Naive B cell (primary cell): ENCODE measurements at places on chromosomes 7 and 10.

DNA sequence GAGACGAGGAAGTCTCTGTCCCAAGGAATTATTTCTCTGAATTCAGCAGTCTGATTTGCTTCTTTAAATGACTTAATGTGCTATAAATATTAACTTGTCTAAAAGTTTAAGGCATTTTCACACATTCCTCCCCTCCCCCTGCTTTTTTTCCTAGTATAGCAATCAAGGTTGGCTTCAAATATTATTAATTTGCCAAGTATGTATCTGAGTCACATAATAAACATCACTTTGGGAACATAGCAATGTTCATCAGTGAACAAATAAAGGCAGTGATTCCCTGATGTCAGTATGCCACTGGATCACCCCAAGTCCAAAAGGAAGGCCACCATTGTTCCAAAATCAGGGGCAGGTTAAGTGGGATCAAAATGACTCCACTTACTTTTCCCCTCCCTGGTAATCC is 40.5 kb downstream of the PDE6C start:
- H3K4me1 ChIP-seq, result no peaks in the 10 kb centered on the region
- H3K36me3 ChIP-seq, result no peaks in the 10 kb centered on the region

- no peaks in the 10 kb centered on the region for H3K27me3 ChIP-seq
- H3K27ac ChIP-seq, result peak overlapping the region; percentile 73
- no peak for DNase-seq
- H3K36me3 ChIP-seq, result no peaks in the 10 kb centered on the region
- no peak overlapping the region for H3K4me3 ChIP-seq
Observed at GRCh38 chr10:75143353-75143752, 31.9 kb downstream of the SAMD8 start.

DNA sequence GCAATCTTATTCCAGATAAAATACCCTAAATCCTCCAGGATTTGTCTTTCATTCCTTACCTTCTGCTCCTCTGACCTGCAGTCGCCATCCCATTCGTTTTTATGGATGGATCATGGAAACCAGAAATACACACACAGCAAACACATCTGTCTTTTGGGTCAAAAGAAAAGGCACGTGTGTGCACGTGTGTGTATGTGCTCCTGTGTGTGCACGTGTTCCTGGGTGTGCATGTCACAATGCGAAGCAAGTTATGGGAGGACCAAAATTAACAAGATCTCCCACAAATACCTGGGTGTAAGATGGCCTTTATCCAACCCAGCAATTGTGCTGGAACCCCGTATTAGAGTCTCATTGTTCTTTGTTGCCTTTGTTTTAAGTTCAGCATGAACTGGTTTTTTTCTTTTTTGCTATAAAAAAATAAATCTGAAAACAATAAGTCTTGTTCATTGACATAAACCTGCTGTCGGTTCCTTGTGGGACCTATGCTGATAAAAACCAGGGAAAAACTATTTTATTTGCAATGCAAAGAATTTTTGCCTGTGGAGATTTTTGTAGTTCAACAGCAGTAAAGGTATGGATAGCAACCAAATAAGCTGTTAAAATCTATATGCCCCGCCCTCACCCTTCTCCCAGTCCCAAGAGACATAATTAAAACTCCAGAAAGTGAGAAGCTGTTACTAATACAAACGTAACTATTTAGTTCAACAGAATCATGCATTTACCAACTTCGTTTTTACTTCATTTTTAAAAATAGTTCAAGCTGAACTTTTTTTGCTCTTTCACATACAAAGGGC is 229.6 kb downstream of the CREB5 start:
- no peaks in the 10 kb centered on the region for H3K36me3 ChIP-seq
- peaks cover 7% of the 10 kb centered on the region for H3K27me3 ChIP-seq
- no peaks in the 10 kb centered on the region for H3K4me1 ChIP-seq
- DNase-seq, result no peak

- H3K27me3 ChIP-seq, result no peaks in the 10 kb centered on the region
- H3K4me1 ChIP-seq, result peaks cover 8% of the 10 kb centered on the region
- no peak overlapping the region for H3K4me3 ChIP-seq
- H3K27ac ChIP-seq, result no peak overlapping the region
- no peaks in the 10 kb centered on the region for H3K36me3 ChIP-seq
- no peak for DNase-seq
Observed at GRCh38 chr10:391305-391704, 256.1 kb downstream of the ZMYND11 start.

DNA sequence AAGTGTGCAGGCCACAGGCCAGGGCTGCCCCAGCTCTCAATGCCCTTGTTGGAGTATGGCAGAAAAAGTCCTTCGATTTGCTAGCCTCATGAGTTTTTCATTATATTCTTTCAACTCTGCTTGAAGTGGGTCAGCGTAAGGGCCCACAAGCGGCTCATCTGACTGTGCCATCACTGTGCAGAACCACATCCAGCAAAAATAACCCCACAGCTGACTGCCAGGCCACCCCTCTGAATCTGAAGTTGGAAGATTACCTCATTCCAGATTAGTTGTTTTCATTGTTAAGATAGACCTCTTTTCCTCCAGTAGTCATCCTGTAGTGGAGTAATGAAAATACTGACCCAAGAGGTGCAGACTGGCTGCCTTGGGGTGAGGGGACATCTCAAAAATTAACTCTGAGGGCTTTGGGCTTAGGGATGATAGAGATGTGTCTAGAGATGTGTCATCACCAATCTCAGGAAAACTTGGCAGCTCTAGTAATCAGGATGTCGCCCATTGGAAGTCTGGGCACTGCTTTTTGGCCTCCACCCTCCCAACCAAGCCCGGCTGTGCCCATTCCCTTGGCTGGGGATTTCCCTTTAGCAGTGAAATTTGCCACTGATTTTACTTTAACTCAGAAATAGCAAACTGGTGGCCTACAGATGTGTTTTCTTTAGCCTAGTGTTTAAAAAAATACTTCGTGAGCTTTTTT is 164.3 kb downstream of the LCOR start:
- DNase-seq, result no peak
- H3K4me1 ChIP-seq, result peaks cover 8% of the 10 kb centered on the region
- H3K27me3 ChIP-seq, result no peaks in the 10 kb centered on the region
- H3K27ac ChIP-seq, result no peak overlapping the region
- H3K4me3 ChIP-seq, result no peak overlapping the region

DNA sequence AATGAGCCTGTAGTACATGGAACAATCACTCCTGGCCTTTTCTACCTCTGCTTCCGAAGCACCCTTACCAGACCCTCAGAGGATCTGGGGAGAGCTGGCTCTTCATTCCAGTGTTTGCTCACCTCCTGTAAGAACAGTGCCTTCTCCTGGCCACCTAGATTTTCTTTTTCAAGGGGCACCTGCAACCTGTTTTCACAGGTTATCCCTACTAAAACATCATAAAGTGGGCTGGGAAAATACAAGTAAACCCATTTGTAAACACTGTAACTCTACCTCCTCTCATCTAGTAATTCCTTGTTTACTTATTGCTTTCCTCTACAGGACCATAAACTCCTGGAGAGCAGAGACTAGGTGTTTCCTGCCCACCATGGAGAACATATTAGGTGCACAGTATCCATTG is 1.1 kb downstream of the PIK3AP1 start:
- peaks cover 6% of the 10 kb centered on the region for H3K36me3 ChIP-seq
- peak overlapping the region; percentile 99 for H3K27ac ChIP-seq
- DNase-seq, result no peak
- H3K4me1 ChIP-seq, result peaks cover 86% of the 10 kb centered on the region
- H3K4me3 ChIP-seq, result peak overlapping the region; percentile 100

- DNase-seq, result no peak
- no peaks in the 10 kb centered on the region for H3K36me3 ChIP-seq
- H3K27me3 ChIP-seq, result no peaks in the 10 kb centered on the region
- no peaks in the 10 kb centered on the region for H3K4me1 ChIP-seq
Observed at GRCh38 chr7:23971031-23971430, 261.0 kb downstream of the STK31 start.

- H3K27ac ChIP-seq, result peak overlapping the region; percentile 80
- DNase-seq, result no peak
- peaks cover 29% of the 10 kb centered on the region for H3K4me1 ChIP-seq
Observed at GRCh38 chr7:139916717-139917395, 87.8 kb downstream of the TBXAS1 start.

- no peak overlapping the region for H3K4me3 ChIP-seq
- H3K27ac ChIP-seq, result no peak overlapping the region
- peaks cover 15% of the 10 kb centered on the region for H3K27me3 ChIP-seq
Observed at GRCh38 chr7:128672927-128673517, 930 bp downstream of the GARIN1A start.

GRCh38 chr7:137129025-137129424 is 214.5 kb downstream of the PTN start:
- no peaks in the 10 kb centered on the region for H3K36me3 ChIP-seq
- H3K27ac ChIP-seq, result no peak overlapping the region
- no peaks in the 10 kb centered on the region for H3K4me1 ChIP-seq
- no peaks in the 10 kb centered on the region for H3K27me3 ChIP-seq

DNA sequence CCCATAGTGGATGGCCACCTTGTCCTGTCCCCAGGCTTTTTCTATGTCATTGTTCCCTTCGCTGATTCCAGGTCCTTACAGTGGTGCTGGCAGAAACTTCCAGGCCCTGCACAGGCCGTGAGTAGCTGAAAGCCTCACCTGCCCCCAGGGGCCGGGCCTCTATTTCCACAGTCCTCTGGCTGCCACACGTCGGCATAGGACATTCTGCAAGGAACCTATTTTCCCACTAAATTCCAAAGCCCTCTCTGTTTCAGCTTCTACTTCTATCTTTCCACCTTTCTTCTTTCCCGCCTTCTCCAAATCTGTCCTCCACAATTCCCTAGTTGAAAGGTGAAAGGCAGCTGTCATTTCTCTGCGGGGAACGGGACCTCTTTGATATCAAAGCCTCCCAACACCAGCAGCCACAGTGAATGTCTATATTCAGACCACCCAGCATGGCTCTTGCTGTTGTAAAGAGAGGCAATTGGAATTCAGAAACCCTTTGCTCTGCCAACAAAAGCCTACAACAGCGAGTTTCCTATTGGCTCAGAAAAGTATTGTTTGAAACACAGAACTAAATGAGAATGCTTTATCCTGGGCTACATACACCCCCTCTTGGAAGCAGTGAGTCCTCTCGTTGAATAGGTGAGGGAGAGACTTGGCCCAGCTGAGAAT is 607.7 kb downstream of the GALNT17 start:
- no peak for DNase-seq
- H3K27me3 ChIP-seq, result no peaks in the 10 kb centered on the region
- no peaks in the 10 kb centered on the region for H3K4me1 ChIP-seq
- no peaks in the 10 kb centered on the region for H3K36me3 ChIP-seq
- H3K27ac ChIP-seq, result no peak overlapping the region
- no peak overlapping the region for H3K4me3 ChIP-seq

DNA sequence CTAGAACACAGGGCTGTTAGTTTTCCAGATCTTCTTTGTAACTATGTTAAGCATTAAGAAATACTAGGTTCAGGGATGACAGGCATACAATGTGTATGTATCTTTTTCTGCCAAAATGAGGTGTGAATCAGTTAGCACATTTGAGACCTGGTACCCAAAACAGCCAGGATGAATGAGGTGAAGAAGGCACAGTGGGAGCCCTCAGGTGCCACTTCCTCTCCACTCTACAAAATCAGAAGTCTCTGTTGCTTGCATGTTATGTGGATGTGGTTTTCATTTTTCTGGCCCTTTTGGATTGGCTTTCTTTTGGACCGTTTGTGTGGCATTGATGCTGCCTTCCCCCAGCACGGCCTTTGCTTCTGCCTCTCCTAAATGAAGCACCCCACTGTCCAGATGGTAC is 15.4 kb upstream of the TBXAS1 start:
- H3K36me3 ChIP-seq, result peaks cover 11% of the 10 kb centered on the region
- no peak overlapping the region for H3K27ac ChIP-seq
- DNase-seq, result no peak
- no peaks in the 10 kb centered on the region for H3K4me1 ChIP-seq

DNA sequence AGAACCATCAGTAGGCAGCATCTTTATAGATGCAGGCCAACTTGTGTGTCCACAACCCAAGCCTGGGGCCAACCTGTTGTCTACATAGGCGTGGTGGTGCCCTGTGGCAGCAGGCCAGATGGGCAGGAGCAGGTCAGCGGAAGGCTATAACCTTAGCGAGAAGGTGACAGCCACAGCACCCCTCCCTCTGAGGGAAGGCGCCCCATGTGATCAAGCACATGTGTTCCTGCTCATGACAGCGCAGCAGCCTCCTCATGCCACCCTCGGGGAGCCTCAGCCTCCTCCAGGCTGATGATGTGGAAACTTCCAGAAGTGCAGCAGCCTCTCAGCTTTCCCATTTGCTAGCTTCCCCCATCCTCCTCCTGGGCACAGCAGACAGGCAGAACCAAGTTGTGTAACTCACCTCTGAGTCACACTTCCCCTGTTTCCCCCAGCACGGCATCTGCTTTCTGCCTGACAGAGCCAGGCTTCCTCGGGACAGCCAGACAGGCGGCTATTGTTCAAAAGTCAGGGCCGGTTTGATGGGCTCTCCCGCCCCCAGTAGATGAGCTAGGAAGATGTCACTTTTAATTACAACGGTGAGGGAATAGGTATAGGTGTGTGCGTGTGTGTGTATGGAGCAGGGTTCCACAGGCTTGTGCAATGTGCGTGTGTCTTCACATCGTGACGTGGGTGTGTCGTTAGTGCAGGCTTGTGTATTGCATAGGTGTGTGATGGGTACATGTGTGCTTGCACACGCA is 312.0 kb upstream of the ZMIZ1 start:
- H3K36me3 ChIP-seq, result no peaks in the 10 kb centered on the region
- no peak for DNase-seq
- peaks cover 82% of the 10 kb centered on the region for H3K27me3 ChIP-seq
- H3K27ac ChIP-seq, result no peak overlapping the region
- H3K4me1 ChIP-seq, result peaks cover 4% of the 10 kb centered on the region
- H3K4me3 ChIP-seq, result peak overlapping the region; percentile 48

- no peak overlapping the region for H3K27ac ChIP-seq
- H3K4me1 ChIP-seq, result no peaks in the 10 kb centered on the region
- no peaks in the 10 kb centered on the region for H3K36me3 ChIP-seq
- no peak for DNase-seq
Observed at GRCh38 chr7:128150223-128150865, 90.7 kb upstream of the LEP start.

DNA sequence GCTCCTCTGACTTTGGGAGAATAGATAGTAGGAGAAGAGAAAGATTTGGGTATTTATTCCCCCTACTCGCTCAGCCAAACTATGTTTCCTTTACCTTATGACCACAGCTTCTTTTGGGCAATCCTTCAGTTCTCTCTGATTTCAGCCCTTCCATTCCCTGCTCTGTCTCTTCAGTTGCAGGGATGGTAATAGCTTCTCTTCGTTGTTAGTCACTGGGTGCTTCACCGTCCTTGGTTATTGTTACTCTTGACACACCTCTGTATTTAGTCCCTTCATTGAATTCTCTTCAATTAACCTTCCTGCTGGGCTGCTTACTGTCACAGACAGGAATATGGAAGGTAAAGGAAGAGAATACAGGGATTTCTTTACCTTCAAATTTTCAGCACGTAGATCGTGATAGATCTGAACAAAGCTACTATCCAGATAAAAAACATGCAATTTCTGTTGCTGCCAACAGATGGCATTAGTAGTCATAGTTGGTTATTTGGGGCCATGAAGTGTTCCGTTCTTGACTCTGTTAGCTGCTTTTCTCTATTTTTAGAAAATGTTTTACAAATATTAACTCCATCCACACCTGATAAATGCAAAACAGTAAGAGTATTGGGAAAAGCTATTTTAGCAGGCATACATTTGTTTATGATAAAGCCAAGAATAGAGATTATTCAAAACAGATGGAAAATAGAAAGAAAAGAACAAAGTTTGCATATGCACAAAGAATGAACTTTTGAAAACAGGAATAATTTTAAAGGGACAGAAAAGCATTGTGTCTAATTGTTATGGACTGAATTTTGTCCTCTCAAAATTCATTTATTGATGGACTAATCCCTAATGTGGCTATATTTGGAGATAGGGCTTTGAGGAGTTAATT is 14.0 kb upstream of the PTTG1IP2 start:
- DNase-seq, result peak; percentile 30
- no peaks in the 10 kb centered on the region for H3K36me3 ChIP-seq
- H3K4me1 ChIP-seq, result peaks cover 7% of the 10 kb centered on the region
